Kidney (tissue), 22 donors: ENCODE measurements at places on chromosomes 6 and 20. TPM values are rescaled to one million over a fixed set of nuclear protein-coding genes. Genes with fewer than 3 reads are reported as not detected.

The LTV1 gene
- 17.8 TPM for total RNA-seq

GRCh38 chr20:51154708-51155690 is 132.1 kb upstream of the KCNG1 start:
- no peak for DNase-seq
- no peaks in the 10 kb centered on the region for H3K27me3 ChIP-seq
- no peaks in the 10 kb centered on the region for H3K36me3 ChIP-seq
- H3K4me3 ChIP-seq = no peak overlapping the region

DNA sequence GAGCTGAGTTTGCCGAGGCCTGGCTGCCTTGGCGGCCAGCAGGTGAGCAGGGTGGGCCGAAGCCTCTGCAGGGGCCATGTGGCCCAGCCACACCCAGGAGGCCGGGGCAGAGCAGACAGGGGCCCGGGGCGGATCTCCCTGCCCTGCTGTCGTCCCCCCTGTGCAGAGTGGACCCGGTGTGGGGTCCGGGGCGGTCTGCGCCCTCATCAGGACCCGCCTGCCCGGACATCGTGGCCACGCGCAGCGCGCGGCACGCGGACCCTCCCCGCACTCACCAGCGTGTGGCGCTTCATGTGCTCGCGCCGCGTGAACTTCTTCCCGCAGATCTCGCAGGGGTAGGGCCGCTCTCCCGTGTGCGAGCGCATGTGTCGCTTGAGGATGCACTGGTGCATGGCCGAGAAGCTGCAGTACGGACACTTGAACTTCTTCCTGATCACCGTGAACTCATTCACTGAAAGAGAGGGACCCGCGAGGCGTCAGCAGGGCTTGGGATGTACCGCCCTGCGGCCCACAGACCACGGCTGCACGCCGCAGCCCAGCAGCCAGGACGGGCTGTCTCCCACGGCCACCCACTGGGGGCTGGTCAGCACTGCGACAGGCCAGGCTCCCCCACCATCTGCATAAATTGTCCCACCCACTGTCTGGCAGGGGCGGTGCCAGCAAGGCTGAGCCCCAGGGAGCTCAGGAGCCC is 13.0 kb downstream of the SLC2A4RG start:
- peaks cover 3% of the 10 kb centered on the region for H3K4me1 ChIP-seq
- H3K27me3 ChIP-seq = no peaks in the 10 kb centered on the region
- no peaks in the 10 kb centered on the region for H3K36me3 ChIP-seq
- no peak overlapping the region for H3K27ac ChIP-seq
- no peak overlapping the region for H3K4me3 ChIP-seq

DNA sequence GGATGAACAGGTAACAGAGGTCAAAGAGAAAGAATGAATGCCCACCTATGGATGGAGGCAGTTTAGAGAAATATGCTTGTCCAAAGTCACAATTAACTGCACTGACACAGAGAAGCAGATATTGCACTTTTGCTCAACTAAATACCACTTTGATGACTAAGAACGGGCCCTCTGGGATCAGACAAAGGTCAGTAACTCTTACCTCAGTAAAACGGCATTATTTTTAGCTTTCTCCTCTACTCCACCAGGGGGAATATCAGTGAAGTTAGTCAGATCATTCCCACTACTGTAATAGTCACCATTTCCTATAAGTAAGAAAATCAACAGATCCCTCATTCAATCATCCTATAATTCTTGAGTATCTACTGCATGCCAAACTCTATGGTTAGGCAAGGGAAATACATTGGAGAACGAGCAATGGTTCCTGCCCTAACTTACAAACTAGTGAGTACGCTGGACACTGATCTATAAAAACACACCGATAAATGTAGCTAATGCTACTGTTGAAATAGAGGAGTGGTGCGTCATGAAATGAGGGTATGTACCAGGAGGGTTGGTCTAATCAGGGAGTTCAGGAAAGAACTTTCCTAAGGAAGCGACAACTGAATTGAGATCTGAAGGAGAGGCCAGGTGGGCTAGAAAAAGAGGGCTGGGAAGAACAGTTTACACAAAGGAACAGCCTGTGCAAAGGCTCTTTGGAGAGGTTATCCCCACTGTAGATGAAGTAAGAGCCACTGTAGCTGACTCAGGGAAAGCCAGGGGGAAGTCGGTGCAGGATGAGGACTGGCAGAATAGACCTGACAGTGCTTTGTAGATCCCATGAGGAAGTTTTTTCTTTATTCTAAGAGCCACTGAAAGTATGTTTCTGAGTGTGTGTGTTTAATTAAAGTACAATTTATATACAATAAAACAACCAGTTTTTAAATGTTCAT is 9.2 kb downstream of the ECI2 start:
- no peak for DNase-seq
- H3K4me3 ChIP-seq = no peak overlapping the region
- H3K36me3 ChIP-seq = peaks cover 31% of the 10 kb centered on the region
- H3K27ac ChIP-seq = no peak overlapping the region
- H3K4me1 ChIP-seq = no peaks in the 10 kb centered on the region
- no peaks in the 10 kb centered on the region for H3K27me3 ChIP-seq

- H3K36me3 ChIP-seq = no peaks in the 10 kb centered on the region
- H3K4me1 ChIP-seq = no peaks in the 10 kb centered on the region
- H3K4me3 ChIP-seq = no peak overlapping the region
- no peaks in the 10 kb centered on the region for H3K27me3 ChIP-seq
Measured at GRCh38 chr6:108804956-108805355, 43.3 kb upstream of the ARMC2 start.

DNA sequence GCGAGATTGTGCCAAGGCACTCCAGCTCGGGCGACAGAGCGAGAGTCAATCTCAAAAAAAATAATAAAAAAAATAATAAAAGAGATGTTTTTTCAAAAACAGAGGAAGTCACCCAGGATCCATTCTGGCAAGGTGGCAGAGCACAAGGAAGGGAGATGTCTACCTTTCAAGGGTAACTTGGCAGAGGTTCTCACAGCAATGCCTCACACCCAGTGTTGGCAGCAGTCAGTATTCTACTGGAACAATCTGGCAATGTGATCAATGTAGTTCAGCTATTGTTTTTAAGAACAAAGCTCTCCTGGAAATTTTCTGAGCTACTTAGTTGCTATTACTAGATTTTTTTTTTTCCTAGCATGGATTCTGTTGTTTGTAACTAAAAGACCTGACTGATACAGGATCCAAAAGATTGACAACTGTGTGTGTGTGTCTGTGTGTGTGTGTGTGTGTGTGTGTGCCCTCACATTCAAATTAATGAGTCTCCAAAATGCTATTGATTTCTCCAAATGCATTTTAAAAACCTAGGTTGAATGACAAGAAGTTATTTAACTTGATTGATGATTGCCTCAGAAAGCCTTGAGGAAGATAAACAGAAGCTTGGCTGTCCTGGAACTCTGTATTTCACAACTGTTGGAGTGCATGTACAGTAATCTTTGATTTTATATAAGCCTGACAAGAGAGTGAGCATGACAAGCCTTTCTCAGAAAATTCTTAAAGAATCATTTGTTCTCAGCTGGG is 114.1 kb upstream of the RREB1 start:
- no peaks in the 10 kb centered on the region for H3K27me3 ChIP-seq
- no peaks in the 10 kb centered on the region for H3K4me1 ChIP-seq
- H3K4me3 ChIP-seq = no peak overlapping the region

DNA sequence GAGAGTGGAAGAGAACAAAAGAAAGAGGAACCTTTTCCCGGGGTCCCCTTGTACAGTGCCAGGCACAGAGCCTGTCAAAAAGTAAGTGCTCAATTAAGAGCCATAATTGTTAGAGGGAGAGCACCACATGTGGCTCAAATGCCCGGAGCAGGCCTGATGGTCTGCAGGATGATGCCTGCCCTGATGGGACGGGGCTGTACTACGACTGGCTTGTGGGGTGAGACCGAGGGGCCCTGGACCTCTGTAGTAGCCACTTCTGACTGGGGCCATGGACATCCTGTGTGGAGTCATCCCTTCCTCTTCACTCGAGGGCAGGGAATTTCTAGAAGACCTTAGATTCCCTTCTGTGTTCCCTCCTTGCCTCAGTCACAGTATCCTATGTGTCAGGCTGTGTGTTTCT is 47.9 kb downstream of the KCNK5 start:
- no peak for DNase-seq
- H3K27ac ChIP-seq = no peak overlapping the region
- H3K4me1 ChIP-seq = no peaks in the 10 kb centered on the region
- H3K36me3 ChIP-seq = no peaks in the 10 kb centered on the region
- H3K4me3 ChIP-seq = no peak overlapping the region
- H3K27me3 ChIP-seq = no peaks in the 10 kb centered on the region

- H3K36me3 ChIP-seq = no peaks in the 10 kb centered on the region
- peak overlapping the region; percentile 35 for H3K4me3 ChIP-seq
- H3K27ac ChIP-seq = no peak overlapping the region
Measured at GRCh38 chr6:108113557-108114519, 39.3 kb upstream of the OSTM1 start.

GRCh38 chr20:58542411-58543095 is 27.4 kb upstream of the APCDD1L start:
- H3K4me3 ChIP-seq = no peak overlapping the region
- H3K36me3 ChIP-seq = no peaks in the 10 kb centered on the region
- DNase-seq = peak; percentile 75
- no peaks in the 10 kb centered on the region for H3K27me3 ChIP-seq
- H3K4me1 ChIP-seq = no peaks in the 10 kb centered on the region

GRCh38 chr6:135267085-135267484 is 86.0 kb downstream of the MYB start:
- H3K36me3 ChIP-seq = no peaks in the 10 kb centered on the region
- no peak overlapping the region for H3K4me3 ChIP-seq
- no peak for DNase-seq
- no peaks in the 10 kb centered on the region for H3K4me1 ChIP-seq
